Fibroblast of lung (primary cell): ENCODE measurements at places on chromosomes 13 and 19.

DNA sequence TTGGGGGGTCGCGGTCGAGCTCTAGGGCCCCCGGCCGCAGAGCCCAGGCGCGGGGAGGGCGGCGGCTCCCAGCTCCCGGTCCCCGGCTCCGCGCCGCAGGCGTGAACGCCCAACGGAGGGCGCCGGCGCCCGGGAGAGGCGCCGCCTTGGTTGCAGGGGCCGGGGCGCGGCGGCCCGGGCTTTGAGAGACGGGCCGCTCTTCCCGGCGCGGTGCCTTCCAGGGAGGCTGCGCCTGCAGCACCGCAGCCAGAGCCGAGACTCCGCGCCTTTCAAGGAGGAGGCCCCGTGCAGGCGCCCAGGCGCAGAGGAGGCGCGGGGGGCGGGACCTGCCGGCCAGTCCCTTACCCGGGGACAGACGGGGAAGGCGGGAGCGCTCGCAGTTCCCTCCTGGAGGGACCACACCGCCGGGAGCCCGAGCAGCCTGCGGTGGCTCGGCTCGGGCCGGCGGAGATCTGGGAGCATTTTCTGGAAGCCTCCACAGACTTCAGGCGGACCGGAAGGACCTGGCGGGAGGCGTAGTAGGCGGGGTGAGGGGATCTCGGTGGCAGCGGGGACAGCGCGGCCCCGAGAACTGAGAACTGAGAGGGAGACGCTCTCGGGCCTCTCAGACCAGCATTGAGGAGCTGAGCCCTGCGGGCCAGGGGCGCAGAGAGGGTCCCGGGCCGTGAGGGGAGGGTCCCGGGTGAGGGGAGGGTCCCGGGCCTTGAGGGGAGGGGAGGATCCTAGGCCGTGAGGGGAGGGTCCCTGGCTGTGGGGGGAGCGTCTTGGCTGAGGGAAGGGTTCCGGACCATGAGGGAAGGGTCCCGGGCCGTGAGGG is 25.5 kb upstream of the MCF2L start:
- peak; percentile 11 for DNase-seq

- DNase-seq: no peak
These were observed 98.2 kb upstream of the MCF2L start for GRCh38 chr13:112870737-112871287.

GRCh38 chr13:74886502-74886901 is 595.5 kb downstream of the TBC1D4 start:
- DNase-seq: peak; percentile 71

DNA sequence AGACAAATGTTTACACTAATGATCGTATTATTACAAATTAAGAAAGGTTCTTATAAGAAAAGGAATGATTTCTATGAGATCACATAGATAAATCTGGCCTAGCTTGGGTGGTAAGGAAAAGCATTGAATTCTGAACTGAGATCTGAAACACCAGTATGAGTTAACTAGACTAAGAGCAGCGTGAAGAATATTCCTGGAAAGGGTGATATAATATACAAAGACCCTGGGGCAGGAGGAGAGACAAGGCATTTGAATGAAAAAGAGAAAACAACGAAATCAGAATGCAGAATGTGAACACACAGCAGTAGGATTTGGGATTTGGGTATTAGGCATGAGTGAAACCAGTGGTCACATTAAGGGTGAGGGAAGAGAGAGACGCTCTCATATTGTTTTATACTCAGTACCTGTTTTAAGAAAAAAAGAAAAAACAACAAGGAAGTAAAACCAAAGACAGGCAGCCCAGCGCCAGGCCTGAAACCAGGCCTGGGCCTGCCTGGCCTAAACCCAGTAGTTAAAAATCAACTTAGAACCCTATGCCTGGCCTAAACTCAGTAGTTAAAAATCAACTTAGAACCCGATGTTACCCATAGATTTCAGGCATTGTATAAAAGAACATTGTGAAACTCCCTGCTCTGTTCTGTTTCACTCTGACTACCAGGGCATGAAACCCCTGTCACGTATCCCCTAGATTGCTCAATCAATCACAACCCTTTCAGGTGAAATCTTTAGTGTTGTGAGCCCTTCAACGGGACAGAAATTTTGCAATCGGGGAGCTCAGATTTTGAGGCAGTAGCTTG is 287.1 kb downstream of the ITGBL1 start:
- DNase-seq: no peak

GRCh38 chr19:45170146-45171106 is 7.6 kb downstream of the TRAPPC6A start:
- no peak for DNase-seq

DNA sequence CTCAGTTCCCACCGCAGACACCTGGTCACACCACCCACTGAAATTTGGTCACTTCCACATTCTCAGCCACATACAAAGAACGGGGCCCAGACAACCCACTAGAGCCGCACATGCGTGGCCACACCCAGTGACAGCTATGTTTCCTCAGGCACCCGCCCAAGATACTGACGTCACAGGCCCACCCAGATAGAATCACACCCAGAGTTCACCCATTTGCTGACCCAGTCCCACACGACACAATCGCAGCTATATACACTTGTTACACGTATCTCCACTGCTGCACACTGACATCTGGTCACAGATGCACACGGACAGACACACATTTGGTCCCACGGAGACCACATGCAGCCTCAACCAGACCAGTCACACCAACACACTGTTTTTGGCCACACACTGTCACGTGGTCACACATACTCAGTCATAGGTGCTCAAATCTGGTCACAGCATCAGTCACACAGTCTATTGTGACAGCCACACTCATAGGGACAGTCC is 2.9 kb downstream of the NUMBL start:
- peak; percentile 80 for DNase-seq

DNA sequence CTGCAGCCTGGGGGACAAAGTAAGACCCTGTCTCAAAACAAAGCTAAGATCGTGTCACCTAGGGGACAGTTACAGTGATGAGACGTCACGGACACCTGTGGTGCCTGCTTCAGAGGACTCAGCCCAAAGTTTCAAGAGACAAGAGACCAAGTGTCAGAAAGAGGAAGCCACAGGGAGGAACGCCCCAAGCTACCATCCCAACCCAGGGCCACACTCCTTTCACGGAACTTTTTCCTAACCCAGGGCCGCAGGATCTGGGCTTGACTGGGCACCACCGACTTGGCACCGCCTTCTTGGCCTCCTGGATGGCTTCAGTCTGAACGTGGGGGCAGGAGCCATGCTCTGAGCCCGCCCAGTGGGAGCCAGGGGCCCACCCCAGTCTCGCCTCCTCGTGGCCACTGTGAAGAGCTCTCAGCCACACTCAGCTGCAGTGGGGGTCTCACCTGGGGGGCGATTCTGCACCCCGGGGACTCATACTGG is 8.5 kb downstream of the MOB3A start:
- DNase-seq: no peak

- DNase-seq: no peak
These were observed 14.5 kb upstream of the CERS4 start for GRCh38 chr19:8194528-8195267.

- DNase-seq: no peak
These were observed 654 bp downstream of the ZIC5 start for GRCh38 chr13:99970651-99971575.

GRCh38 chr19:42287017-42287826 is 14.7 kb upstream of the PRR19 start:
- no peak for DNase-seq

- no peak for DNase-seq
These were observed 733.5 kb upstream of the SGCG start for GRCh38 chr13:22447132-22447886.

GRCh38 chr19:19642506-19643157 is 825 bp downstream of the GMIP start:
- no peak for DNase-seq

DNA sequence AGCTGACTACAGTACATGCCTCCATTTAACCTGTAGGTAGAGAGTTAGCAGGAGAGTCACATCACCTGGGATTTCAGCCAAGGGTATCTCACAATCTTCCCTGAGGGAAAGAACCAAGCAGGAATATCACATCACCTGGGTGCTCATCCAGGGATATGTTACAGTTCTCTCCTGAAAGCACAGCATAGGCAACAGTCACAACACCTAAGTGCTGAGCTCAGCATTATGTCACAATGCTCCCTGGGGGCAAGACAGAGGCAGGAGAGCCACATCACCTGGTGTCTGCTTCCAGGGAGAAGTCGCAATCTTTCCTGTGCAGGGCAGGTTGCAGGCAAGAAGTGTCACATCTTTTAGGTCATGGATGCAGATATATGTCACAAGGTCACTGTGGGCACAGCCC is 9.4 kb upstream of the ZNF91 start:
- no peak for DNase-seq

- DNase-seq: peak; percentile 27
These were observed 752 bp upstream of the EDNRB start for GRCh38 chr13:77919246-77919920.

DNA sequence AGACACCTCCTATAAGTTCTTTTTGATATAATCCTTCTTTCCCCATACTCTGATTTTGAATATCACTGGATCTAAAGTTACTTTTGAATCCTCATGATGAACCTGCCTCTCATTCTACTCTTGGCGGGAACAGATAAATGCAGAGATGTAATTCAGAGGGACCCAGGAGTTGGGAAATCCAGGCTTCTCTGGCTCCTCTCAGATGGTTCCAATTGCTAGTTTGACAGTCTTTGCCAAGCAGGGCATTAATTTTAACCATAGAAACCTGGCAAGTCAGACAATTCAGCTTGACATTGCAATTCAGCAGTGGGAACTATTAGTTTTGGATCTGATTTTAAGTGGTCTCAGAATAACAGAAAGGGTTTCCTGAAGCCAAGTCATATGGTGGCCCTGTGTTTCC is 67.3 kb upstream of the KLF12 start:
- no peak for DNase-seq

DNA sequence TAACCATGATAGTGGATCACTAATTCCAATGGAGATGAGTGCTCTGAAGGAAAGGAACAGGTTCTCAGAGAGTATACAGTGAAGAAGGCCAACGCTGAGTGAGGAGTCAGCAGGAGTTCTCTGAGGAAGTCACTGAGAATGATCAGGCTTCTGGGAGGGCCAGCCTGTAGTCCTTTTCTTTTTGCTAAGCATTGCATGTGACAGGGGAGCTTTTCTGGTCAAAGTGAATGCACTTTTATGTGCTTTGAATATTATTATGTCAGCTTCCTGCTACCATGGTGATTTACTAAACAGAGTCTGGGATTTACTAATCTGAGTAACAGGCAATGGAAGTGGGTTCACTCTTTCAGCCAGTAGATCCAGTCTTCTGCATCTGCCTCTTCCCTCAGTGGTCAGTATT is 81.1 kb upstream of the SERP2 start:
- DNase-seq: no peak

DNA sequence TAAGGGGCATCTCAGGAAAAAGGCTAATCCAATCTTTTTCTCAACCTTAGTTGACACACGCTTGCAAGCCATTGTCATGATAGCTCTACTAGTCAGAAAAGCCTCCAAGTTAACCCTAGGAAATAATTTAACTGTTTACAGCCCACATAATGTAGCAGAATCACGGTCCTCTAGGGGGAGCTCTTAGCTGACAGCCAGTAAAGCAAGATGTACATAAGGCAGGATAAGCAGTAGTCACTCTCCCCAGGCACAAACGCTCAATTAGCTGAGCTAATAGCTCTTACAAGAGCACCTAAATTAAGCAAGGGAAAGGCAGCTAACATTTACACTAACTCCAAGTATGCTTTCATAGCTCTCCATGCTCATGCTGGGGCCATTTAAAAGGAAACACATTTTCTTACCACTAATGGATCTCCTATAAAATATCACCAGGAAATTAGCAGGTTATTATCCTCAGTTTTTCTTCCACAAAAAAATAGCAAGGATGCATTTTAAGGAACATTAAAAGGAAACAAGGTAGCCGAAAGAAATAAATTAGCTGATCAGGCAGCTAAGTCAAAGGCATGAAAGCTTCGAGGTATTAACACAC is 33.7 kb upstream of the ZSCAN5A start:
- peak; percentile 10 for DNase-seq

DNA sequence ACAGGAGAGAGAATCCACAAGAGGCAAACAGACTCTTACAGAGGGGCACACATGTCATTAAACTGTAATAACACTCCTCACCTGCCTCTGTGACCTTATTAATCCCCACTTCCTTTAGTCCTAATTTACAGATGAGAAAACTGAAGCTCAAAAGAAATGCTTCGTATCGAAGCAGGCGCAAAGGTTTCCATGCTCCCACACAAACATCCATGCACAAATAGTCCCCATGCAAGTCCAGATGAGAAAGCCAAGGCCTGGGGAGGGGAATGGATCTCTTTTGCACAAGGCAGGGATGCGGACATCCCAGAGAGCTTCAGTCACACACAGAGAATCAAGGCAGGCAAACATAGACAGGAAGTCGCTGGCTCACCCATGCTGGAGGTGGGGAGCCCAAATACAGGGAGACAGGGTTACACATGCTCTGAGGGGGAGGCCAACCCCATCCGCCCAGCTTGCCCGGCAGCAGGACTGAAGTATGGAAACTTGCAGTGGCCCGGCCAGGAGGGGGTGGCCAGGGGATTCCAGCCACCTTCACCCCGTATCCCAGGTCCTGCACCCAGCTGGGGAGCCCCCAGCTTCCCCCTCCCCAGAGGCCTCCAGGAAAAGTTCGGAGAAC is 468 bp downstream of the S1PR5 start:
- DNase-seq: no peak

GRCh38 chr13:33583398-33583797 is 234.6 kb upstream of the RFC3 start:
- DNase-seq: no peak

- peak; percentile 76 for DNase-seq
These were observed 34.4 kb downstream of the RAP2A start for GRCh38 chr13:97468331-97468730.

GRCh38 chr13:111470933-111471332 is 150.5 kb downstream of the TEX29 start:
- DNase-seq: no peak

DNA sequence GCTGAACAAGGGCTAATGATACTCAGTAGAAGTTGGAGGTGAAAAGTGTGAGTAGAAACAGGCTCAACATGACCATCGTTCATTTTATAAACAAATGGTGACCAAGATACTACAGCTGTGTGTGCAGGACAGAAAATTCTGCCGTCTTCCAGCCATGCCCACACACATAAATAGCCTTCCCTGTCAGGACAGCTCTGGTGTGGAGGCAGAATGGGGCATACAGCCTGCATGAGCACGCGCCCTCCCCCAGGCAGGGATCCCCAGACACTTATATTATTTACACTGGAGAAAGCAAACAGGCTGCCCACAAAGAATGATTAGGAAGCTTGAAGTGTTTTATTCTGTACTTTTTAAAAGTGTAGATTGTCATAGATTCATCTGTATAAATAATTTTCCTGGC is 20.4 kb downstream of the GJA3 start:
- DNase-seq: no peak

- DNase-seq: no peak
These were observed 7.9 kb downstream of the DCAF15 start for GRCh38 chr19:13959962-13960862.

GRCh38 chr19:38089440-38089839 is 134.6 kb downstream of the DPF1 start:
- DNase-seq: no peak

- no peak for DNase-seq
These were observed 491 bp downstream of the ZNF525 start for GRCh38 chr19:53365899-53366493.

GRCh38 chr19:45265375-45265774 is 14.3 kb downstream of the MARK4 start:
- no peak for DNase-seq
